ENCODE measurements at places on chromosomes 7 and 10.

DNA sequence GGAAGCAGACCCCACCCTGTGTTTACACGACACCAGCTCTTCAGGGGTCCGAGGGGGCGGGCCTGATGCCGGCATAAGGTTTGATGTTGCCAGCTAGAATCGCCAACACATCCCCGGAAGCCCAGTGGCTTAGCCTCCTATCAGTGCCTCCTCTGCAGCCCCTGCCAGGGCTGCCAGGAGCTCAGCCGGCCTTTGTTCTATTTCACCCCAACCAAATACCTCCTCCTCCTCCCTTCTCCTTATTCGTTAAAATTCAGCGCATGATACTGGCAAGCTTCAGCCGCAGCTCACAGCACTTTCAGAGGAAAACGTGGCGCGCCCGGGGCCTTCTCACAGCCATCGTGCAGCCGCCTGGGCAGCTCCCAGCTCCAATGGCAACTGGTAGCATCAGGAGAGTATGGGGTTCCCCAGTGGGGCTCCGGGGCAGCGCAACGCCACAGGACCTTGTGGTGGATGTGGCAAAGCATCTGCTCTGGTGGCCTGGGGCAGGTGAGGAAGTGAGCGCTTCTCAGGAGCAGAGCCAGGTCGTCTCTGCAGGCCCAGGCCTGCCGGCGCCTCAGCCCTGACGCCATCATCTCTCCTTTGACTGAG lies 176.4 kb upstream of the RHEB start:
- no peak for DNase-seq

GRCh38 chr7:77910124-77910523 lies 111.6 kb downstream of the PHTF2 start:
- DNase-seq: no peak

GRCh38 chr10:113038183-113038582 lies 88.1 kb downstream of the TCF7L2 start:
- no peak for DNase-seq

DNA sequence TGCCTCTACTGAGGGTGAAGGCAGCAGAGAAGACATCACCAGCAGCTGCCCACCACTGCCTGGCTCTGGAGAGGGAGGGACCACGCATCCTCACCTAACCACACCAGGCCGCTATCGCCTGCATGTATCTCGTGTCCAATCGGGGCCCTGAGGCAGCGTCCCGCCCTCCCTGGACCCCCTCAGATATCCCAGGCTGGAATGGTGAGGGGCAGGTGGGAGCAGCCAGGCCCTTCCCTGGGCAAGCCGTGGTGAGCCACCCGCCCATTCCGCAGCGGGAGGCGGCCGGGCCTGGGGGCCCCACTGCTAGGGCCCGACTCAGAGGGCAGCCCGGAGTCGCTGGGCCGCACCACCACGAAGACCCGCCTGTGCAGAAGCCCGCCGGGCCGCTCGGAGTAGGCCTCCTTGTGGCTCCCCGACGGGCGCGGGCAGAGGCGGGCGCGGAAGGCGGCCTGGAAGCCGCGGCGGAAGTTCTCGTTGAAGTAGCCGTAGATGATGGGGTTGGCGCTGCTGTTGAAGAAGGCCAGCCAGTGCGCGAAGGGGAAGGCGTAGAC lies 21.6 kb upstream of the PPA1 start:
- no peak for DNase-seq

GRCh38 chr7:124205526-124205925 lies 172.7 kb upstream of the TMEM229A start:
- DNase-seq: no peak
